ENCODE measurements at places on chromosomes 1 and 21.

DNA sequence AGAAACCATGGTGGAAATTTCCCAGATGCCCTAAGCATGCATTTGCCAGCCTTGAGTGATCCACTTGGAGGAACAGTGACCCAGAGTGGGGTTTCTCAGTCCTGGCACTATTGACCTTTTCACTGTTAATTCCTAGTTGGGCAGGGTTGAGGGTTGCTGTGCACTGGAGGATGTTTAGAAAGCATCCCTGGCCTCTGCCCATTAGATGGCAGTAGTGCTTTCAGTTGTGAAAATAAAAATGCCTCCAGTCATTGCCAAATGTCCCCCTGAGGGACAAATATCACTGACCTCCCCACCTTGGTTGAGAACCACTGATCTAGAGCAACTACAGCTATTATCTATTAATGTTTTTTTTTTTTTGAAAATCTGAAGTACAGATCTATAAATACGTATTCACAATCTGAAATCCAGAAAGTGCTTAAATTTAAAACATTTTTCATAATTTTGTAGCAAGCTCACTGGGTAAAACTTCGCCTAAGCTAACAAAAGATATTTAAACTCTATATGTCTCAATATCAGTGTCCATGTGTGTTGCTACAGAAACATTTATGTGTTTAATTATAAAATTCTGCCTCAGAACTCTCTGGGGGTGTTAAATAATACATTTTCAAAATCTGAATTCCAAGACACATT, 27.3 kb downstream of the F3 start:
- DNase-seq = no peak

- no peak for DNase-seq
Observed at GRCh38 chr1:3505161-3505560, 50.7 kb downstream of the ARHGEF16 start.

DNA sequence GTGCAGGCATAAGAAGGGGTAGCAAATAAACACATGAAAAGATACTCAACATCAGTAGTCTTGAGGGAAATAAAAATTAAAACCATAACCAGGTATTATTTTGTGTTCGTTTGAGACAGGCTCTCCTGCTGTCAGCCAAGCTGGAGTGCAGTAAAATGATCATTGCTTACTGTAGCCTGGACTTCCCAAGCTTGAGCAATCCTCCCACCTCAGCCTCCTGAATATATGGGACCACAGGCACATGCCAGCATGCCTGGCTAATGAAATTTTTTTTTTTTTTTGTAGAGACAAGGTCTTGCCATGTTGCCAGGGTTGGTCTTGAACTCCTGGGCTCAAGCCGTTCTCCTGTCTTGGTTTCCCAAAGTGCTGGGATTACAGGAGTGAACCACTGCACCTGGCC, 108.0 kb downstream of the DNM3 start:
- DNase-seq = no peak

DNA sequence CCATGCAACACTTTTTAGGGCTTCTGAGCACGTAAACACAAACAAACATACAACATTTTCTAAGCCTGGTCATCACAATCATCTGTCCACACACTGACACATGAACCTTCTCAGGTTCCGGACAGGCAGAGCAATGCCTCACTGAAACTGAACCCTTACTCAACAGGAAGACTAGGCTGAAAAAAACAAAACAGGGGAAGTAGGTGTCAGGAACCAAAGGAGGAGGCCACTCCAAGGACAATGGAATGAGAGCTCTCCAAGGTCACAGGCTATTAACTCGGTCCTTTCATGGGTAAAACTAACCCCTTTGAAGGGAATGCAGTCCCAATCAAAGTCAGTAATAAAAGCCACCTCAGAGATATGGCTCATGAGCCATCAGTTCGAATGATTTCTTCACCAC, 76.6 kb downstream of the FAM78B start:
- DNase-seq = no peak

DNA sequence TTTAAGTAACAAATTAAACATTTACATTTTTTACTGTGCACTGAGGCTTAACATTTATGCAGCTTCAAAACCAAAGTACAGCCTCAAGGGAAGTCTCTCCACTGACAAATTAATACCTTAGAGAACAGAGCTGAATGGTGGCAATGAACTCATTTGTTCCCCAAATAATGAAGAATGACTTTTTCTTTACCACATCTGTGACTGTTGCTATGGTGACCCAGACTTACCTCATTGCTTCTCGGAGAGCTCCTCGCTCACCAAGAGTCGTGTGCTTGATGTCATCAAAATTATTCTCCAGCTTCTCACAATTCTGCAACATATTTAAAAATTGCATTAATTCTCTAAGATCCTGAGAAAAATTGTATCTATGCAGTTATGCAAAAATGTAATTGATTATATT, 92.9 kb downstream of the DPYD start:
- no peak for DNase-seq

DNA sequence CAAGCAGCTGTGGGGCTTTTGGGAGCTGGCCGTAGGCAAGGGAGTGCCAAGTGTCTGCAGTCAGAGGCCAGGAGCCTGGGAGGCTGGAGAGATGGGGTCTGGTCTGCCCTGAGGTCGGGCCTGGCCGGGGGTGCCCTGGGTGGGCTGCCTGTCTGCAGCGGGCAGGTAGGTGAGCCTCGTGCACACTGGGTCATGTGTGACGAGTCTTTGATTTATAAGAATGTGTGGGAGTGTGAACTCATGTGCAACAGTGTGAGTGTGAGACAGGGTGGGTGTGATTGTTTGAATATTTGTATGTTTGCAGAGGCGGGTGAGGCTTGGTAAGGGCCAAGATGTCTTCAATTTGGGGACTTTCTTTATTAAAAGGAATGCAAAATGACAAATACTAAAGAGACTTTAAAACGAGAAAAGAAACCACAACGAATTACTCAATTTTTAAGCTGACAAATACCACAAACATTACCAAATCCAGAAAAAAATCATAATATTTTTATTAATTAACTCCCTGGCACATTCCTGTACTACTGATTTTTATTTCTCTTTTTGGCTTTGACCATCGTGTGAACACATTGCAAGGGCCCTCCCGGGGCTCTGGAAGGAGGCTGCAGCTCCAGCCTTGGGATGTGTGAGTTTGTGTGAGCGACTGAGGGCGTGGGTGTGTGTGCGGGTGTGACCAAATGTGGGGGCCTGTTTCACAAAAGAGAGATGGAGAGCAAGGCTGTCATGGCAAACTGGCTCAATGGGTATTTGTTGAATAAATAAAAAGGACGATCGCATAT, 110.3 kb upstream of the WNT4 start:
- no peak for DNase-seq

GRCh38 chr1:160108888-160109662, 6.5 kb upstream of the ATP1A2 start:
- no peak for DNase-seq

DNA sequence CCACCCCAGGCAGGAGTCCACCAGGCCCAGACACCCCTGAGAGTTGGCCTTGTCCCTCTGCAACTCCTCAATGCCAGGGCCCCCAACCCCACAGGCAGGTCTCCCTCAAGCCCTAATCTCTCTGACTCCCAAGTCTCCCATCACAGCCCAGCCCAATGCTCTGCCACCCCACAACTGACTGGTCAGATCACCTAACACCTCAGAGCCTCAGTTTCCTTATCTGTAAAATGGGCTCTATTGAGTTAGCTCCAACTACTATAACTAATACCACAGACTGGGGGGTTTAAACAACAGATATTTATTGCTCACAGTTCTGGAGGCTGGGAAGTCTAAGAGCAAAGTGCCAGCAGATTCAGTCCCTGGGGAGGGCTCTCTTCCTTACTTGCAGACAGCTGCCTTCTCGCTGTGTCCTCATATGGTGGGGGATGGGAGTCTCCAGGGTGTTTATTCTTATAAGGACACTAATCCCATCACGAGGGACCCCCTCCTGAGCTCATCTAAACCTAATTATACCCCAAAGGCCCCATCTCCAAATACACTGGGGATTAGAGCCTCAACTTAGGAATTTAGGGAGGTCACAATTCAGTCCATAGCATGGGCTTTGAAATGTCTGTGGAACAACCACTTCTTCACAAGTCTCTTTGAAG, 34.9 kb upstream of the ZC3H12A start:
- DNase-seq = no peak

GRCh38 chr1:219317762-219318353, 144.2 kb downstream of the LYPLAL1 start:
- no peak for DNase-seq

DNA sequence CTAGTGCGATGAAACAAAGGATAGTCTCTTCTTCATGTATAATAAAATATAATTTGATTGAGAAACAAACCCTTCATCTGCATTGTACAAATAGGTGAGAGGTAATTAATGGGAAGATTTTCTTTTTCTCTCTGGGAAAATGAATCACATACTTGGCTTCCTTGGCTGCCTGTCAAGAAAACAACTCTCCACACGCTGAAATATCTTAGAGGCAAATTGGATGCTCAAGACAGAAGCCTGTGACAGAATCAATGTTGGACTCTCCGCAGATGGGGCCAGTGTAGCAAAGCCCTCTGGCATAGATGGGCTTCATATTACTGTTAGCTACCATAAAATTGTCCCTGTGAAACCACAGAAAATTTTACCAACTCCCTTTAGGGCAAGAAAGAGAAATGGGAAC, 186.6 kb downstream of the GRIK1 start:
- DNase-seq = no peak

DNA sequence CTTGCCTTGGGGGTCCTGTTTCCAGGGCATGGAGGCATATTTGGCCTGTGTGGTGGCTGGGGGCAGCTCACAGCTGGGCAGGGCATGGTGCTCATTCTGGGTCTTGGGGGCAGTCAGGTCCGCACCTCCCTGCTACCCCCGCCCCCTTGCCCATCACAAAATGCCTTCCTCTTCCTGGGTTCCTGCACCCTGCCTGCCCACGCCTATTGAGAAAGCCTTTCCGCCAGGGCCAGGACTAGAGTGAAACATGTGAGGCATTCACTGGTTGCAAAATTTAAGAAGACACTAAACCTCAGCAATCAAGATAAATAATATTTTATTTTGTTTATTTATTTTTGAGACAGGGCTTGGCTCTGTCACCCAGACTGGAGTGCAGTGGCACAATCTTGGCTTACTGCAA, 19.7 kb downstream of the PTAFR start:
- DNase-seq = no peak

DNA sequence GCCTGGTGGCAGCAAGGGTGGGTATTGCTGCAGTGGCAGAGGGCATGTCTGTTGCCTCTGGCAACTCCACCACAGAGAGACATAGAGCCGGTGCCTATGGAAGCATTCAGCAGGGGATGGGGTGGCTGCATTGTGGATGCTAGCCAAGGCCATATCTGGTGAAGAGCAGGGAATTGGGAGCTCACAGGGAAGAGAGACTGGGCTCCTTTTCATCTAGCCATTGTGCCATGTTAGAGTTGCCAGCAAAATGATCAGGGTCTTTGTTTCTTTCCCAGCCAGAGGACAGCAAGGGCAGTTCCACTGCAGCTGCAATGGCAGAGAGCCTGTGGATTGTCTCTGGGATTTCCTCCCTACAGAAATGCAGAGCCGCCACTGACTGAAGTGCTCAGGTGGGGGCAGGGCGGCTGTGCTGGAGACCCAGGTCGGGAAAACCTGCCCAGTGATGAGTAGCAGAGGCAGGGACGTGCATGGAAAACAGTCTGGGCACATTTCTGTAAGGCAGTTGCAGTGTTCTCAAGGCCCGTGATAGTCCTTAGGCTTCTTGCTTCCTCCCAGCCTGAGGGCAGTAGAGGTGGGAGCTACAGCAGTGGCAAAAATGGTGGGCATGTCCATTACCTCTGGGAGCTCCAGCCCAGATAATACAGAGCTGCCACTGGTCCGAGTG, 40.2 kb upstream of the CYP4X1 start:
- DNase-seq = no peak

- no peak for DNase-seq
Observed at GRCh38 chr1:26336477-26337205, 17.3 kb downstream of the CRYBG2 start.

- no peak for DNase-seq
Observed at GRCh38 chr1:10616696-10617095, 141.9 kb downstream of the PEX14 start.

GRCh38 chr1:247357781-247358211, 26.1 kb upstream of the ZNF496 start:
- no peak for DNase-seq

DNA sequence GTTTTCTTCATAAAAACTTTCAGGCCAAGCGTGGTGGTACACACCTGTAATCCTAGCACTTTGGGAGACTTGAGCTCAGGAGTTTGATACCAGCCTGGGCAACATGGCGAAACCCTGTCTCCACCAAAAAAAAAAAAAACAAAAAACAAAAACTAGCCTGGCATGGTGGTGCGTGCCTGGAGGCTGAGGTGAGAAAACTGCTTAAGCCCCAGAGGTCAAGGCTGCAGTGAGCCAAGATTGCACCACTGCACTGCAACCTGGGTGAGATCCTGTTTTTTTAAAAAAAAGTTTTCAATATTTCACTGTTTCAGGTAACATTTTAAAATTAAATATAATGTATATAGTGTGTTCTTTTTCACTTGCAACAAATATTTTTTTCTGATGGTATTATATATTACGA, 13.5 kb upstream of the B3GALT2 start:
- no peak for DNase-seq

GRCh38 chr1:17258116-17258757, 9.3 kb downstream of the PADI3 start:
- DNase-seq = no peak

GRCh38 chr1:205204552-205204951, 7.0 kb downstream of the DSTYK start:
- DNase-seq = no peak

GRCh38 chr1:23899070-23899469, 14.1 kb downstream of the CNR2 start:
- DNase-seq = no peak

DNA sequence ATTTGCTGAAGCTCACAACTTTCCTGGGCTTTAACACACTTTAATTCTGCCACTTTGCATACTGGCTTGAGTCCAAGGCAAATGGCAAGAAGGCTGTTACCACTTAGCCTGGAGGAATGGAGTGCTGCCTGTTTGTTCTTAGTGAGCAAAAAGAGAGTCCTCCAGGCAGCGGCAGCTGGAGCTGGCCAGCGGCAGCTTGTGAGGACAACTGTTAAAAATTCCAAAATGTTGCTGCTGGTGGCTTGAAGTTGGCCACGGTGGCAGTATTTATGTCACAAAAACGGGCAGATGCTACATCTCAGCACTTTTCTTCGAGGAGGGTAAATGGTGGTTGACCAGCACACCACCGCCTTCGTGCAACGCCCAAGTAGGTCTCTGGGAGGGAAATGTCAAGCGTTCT, 27.3 kb downstream of the STPG1 start:
- DNase-seq = no peak

- DNase-seq = no peak
Observed at GRCh38 chr1:23288201-23288600, 55.9 kb downstream of the HNRNPR start.

- DNase-seq = no peak
Observed at GRCh38 chr1:54955359-54955758, 25.1 kb upstream of the TMEM61 start.

DNA sequence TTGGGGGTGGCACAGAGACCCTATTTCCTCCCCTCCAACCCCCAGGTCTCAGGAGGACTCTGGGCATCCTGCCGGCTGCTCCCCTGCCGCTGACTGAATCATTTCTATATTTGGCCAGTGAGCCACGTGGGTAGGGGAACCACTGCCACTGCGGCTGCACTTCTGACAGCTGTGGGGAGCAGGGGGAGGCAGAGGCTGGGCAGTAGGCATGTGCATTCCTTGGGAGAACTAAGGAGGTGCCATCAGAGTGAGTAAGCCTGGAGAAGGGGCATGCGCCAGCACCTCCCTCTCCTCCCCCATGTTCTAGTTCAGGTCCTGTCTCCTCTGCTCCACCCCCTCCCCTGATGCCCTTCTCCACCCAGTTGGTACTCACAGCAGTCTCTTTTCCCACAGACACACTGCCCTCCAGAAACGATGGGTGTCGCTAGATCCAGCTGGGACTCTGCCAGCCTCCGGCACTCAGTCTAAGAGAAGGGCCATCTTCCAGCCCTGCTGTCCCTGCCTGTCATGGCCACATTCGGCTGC, 12.0 kb downstream of the PPFIA4 start:
- DNase-seq = no peak
